ENCODE measurements at places on chromosomes 3 and 15.

DNA sequence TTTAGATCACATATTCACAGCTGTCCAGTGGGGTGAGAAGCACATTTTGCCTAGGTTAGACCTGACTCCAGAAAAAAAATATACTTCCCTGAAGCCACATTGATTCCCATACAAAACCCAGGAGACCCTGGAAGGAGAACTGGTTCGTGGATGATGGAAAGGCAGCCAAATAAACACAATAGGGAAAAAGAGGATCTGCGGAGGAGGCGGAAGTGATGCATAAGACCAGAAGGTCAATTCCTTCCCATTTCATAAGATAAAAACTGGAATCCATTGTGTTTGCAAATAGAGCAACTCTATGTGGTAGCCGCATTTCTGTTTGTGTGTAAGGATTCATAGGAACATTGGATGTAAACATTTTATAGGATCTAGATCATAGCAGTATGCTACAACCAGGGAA is 781.9 kb upstream of the GRM7 start:
- DNase-seq: no peak

DNA sequence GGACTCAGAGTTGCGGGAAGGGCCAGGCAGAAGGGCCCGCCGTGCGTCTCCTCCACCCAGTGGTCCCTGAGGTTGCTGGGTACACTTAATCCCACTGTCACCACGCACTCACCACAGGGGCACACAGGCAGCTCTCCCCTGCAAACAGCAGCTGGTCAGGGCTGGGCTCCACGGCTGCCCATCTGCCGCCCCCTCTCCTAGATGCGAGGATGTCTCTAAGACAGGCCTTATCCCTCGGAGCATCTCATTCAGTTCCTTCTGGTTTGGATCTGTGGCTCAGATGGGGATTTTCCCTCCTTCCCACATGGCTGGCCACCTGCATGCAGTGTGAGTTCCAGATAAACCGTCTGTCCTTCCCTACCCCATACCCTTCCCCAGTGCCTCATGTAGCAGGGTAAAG is 26.3 kb downstream of the MRPS11 start:
- peak; percentile 29 for DNase-seq

- DNase-seq: no peak
Observed at GRCh38 chr3:4950351-4950784, 28.9 kb upstream of the BHLHE40 start.

GRCh38 chr15:67013696-67014095 is 51.7 kb upstream of the SMAD3 start:
- DNase-seq: peak; percentile 72

DNA sequence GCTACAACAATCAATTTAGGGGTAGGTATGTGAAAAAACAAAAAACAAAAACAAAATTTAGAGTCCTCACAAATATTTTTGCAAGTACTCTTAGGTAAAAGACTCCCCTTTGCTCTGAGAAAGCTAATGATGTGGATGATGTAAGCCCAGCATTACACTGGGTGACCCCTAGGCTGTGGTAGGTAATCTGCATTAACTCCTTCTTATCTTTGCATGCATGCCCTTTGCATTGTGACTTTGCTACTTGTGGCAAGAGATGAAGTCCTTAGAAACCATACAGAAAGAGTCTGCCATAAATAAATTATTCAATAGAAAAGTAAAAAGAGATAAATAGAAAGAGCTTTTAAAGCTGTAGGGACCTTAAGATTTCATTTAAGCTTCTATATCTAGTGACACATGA is 159.7 kb upstream of the MBNL1 start:
- no peak for DNase-seq

GRCh38 chr3:169430707-169431404 is 232.7 kb downstream of the MECOM start:
- no peak for DNase-seq

DNA sequence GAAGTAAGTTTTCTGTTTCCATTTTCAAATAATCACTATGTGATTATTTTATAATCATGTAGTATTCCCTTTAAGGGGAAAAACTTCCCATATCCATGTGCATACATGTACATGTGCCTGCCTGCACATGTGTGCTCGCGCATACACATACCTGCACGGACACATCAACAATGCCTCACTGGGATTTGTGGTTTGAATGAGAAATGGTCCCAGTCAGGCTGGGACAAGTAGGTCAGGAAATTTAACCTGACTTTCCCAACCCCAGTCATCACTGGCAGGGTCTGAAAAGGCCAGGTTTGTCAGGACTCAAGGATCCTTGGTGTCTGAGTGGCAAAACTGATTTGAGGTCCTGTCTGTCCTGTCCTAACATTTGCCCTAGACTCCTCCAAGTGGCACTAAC is 109.3 kb upstream of the MRPS22 start:
- no peak for DNase-seq

DNA sequence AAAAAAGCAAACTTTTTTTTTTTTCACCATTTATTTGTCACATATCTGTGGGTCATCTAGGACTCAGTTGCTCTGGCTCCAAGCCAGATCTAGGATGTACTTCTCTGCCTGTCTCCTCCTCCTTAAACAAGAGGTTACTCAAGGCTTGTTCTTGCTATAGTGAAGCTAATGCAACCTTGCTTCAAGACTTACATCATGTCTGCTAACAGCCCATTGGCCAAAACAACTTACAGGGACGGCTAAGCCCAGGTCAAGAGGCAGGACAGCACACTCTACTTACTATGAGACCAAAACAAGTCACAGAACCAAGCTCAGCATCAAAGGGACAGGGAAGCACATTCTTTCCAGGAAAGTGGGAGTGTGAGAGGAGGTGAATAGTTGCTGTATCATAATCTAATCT is 123.8 kb upstream of the BNIP2 start:
- no peak for DNase-seq

- DNase-seq: no peak
Observed at GRCh38 chr3:10927551-10927950, 65.0 kb upstream of the SLC6A1 start.

DNA sequence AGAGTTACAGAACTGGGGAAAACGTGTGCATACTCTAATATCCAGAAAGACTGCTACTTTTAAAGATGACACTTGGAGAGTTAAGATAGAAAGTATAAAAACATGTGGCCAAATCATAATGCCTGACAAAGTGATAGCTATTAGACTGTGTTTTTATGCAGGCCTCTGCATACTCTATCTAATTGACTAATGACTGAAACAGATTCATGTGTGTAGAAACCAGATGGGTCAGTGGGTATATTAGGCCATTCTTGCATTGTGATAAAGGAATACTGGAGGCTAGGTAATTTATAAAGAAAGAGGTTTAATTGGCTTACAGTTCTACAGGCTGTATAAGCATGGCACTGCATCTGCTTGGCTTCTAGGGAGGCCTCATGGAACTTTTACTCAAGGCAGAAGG is 71.5 kb downstream of the PPM1L start:
- DNase-seq: no peak

- peak; percentile 62 for DNase-seq
Observed at GRCh38 chr15:68666120-68666811, 87.5 kb downstream of the CORO2B start.

GRCh38 chr3:192063570-192063969 is 602.6 kb downstream of the PYDC2 start:
- no peak for DNase-seq

DNA sequence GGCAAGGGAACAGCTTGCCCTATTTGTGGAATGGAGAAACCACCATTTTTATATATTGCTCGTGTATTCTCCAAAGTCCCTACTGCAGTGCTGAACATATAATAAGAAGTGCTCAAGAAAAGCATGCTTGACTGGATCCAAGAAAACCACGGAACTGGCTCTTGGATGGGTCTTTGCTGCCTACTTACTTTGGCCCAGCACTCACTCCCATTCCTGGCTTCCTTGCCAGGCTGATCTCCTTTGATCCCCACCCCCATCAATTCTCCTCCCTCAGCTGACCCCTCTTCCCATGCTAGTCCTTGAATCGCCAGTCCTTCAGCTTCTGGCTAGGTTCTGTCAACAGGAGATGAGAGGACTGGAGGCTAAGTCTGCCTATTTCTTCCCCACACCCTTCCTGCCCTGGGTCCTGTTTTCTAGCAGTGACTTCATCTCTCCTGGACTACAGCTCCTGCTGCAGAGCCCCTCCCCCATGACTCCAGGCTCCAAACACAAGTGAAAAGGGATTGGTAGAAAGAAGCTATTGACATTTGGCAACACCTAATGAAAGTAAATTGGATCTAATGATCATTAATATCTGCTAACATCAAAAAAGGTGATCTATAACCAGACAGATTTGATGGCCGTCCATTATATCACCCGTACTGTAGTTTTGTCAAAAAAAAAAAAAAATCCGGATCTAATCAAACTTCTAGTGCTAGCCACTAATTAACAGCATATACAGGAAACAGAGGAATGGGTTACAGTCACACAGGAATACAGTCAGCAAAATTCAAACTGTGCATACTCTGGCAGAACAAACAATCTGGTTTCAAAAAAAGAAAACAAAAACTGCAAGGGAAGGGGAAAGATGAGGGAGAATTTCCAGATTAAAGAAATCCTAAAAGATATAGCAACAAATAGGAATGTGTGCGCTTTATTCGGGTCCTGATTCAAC is 7.8 kb downstream of the FAM240A start:
- DNase-seq: no peak

GRCh38 chr15:51620641-51621040 is 1.9 kb downstream of the DMXL2 start:
- no peak for DNase-seq

DNA sequence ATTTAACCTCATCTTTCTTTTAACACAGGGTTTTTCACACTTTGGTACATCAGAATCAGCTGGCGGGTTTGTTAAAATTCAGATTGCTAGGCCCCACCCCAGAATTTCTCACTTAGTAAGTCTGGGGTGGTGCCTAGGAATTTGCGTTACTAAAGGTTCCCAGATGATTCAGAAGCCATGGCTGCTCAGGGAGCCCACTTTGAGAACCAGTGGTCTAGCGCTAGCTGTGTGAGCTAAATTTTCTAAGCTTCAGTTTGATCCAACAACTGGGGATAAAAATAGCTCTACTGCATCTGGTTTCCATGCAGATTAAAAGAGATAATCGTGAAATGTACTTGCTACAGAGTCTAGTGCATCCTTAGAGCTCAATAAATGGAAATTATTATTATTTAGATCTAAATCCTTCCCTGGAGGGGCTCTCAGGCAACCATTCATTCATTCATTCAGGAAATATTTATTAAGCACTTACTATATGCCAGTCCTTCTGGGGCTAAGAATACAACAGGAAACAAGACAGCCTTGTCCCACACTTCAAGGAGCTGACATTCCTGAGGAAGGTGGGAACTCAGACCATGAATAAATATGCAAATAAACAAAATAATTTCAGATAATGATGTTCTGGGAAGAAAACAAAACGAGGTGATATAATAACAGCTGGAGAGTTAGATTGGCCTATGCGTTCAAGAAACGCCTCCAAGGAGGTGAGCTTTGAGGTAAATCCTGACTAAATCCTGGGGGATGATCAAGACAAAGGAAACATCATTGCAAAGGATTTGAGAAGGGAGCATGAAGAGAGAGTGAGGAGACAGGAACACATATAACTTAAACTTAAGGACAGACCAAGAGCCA is 3.9 kb upstream of the CIDEC start:
- no peak for DNase-seq

- no peak for DNase-seq
Observed at GRCh38 chr3:156483426-156483825, 71.5 kb downstream of the SSR3 start.

- DNase-seq: no peak
Observed at GRCh38 chr3:106337116-106337515, 468.3 kb upstream of the CBLB start.

Data from NCI-H2171 (cell line).